ENCODE measurements at places on chromosomes 11 and 22.

GRCh38 chr22:37300551-37301017 is 18.3 kb downstream of the CYTH4 start:
- DNase-seq = no peak

DNA sequence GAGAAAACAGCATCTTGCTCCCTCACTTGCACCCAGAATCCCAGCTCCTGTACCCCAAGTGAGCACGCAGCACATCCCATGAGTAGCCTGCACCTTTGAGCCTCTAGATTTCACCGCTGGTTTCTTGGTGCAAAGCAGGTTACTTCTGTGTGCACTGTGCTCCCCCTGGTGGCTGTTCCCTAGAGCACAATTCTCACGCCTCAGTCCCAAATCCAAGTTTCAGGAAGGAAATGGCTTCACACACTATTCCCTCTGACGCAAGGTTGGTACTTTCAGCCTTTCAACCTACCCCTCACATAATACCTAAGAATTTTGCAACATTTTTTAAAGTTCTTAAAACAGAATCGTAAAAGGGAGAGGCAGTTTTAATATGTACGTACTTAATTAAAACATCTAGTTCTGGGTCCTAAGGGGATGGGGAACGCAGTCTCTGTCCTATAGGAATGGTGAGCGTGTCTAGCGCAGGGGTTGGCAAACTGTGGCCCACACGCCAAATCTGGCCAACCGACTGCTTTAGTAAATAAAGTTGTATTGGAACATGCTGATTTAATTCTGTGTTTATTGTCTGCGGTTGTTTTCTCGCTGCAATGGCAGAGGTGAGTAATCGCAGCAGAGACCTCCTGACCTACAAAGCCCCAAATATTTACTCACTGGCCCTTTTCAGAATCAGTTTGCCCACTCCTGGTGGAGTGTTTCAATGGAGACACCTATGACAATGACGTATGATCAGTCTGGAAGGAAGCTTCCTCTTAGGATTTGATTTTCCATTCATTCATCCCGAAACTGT is 27.5 kb downstream of the DHCR7 start:
- no peak for DNase-seq

DNA sequence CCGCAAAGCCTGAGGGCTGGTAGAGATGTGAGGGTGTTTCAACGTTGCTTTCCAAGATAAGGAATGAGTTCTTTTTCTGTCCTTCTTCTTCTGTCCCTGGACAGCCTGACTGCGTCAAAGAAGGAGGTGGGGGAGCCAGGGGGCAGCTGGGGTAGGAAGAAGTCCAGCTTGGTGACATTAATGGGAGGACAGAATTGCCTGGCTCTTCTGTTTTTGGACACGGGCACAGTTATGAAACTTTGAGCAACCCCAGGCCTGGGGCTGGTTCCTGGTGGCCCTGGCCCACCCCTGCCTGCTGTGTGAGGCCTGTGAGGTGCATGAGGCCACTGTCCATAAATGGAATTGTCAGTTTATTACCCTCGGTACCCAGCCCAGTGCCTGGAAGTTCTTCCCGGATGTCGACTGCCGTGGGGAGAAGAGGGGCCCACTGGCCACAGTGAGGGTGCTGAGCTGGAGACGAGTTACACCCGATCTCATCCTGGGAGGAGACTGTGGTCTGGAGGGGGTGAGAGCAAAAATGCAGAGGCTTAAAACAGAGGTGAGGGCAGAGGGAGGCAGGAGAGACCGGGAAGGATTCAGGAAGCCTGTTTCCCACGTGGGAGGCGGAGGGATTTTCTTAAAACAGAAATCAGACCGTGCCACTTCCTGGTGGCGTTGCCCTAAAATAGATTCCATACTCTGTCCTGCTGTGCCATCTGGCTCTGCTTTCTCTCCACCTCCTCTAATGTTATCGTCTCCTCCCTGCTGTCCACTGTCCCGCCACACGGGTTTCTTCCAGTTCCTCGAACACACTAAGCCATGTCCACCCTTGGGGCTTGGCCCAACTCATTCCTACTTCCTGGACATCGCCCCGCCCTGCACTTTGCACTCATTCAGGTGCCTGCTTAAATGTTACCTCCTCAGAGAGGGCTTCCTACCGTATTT is 59.7 kb upstream of the RASD2 start:
- no peak for DNase-seq

- no peak for DNase-seq
Observed at GRCh38 chr11:65973439-65974110, 12.0 kb downstream of the SART1 start.

DNA sequence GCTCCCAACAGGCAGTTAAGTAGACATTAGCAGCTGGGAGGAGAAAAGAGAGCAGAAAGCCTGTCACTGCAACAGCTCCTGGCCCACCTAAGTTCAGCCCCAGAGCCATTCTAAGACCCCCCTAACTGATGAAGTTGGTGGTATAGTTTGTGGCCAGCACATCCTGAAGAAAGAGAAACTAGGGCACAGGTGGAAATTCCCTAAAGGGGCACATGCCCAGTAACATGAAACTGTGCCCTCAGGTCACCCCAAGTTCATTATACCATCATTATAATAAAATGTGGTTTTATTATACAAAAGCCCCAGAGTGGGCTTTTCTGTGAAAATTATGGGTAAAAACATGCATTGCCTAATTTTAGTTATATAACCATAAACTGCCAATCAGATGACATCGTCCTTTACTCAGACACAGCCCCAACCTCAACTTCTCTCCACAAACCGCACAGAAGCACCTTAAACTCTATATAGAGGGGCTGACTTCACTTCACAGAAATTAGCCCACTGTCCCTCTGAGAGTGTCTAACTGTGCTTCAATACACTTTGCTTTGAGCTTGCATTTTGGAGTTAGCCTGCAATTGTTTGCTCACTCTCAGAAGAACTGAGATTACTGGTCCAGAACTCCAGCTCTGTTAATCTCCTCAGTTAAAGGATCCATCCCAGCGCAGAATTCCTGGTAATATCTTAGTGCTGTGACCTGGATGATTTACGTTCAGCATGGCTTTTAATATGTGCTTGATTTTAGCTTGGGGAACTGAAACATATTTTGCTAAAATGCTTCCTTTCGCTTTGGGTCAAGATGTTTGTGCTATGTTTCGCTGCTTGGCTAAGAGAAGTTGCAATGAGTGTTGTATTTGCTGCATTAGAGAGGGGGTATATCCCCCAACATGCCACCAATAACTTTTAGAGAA is 1.8 kb upstream of the APOL3 start:
- DNase-seq = no peak
